RPMI7951 (cell line): ENCODE measurements at places on chromosomes 12 and 14. TPM values are rescaled to one million over a fixed set of nuclear protein-coding genes. Genes with fewer than 3 reads are reported as not detected.

GRCh38 chr12:24111616-24112015 is 162.1 kb upstream of the SOX5 start:
- DNase-seq, result no peak

DNA sequence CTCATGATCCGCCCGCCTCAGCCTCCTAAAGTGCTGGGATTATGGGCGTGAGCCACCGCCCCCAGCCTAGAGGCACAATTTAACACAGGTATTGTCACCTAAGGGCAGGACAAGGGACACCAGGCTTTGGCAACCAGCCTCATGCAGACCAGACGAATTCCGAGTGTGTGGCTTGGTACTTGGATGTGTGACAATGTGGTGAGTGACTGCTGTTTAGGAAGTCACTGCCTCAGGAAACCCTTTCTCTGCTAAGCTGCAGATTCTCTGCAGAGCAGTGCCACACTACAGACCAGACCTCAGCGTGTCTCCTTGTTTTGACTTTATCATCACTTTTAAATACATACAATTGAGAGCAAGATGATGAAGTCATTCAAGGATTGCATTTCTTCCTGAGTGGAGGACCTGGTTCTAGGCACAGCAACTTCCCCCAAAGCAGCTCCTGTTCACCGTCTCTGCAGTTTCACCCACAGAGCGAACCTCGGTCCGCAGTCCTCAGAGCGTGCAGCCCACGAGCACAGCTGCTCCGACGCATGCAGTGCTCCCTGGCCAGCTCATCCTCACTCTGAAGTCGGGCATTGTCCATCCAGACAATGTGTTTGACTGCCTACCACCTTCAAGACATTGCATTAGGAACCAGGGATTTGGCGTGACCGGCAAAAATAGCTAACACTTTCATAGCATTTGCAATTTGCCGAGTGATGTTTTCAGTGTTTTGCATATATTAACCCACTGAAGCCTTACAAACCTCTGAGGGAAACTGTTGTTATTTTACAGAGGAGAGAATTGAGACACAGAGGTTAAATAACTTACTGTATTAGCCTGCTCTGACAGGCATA is 235.2 kb downstream of the CHST11 start:
- no peak for DNase-seq

- DNase-seq, result no peak
Observed at GRCh38 chr12:1763153-1763552, 57.2 kb upstream of the LRTM2 start.

DNA sequence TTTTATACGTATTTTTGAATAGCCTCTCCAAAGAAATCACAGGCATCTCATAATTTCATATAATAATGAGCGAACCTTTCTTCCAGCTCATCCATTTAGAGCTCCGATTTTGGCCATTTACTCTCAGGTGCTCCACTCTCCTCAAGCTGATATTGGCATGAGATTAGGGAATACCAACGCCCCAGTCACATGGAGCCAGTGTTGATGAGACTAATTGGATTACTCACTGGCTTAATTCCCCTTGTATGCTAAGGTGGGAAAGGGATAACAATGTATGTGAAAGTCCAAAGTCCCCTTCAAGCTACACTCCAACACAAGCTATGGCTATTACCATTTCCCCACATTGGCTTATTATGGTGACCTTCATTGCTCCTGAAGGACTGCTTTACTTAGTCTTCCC is 76.6 kb upstream of the NAV3 start:
- no peak for DNase-seq

DNA sequence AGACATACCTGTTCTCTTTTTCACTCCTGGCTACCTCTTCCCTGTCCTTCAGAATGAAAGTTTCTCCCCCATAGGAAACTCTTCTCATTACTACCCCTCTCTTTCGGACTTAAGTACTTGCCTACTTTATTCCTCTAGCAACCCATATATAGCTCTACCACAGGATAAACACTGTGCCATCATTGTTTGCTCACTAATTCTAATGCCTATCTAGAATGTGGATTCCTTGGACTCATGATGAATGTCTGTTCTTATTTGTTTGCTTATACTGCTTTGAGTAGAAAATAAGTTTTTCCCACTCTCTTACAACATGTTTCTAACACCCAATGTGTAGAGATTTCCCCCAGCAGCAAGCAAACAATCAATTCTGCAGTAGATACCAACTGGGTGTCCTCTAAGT is 1094.9 kb downstream of the SLC6A15 start:
- no peak for DNase-seq

Gene ANKRD33
- total RNA-seq, result not detected in 2 replicates
